ENCODE measurements at places on chromosomes 1 and 21.

DNA sequence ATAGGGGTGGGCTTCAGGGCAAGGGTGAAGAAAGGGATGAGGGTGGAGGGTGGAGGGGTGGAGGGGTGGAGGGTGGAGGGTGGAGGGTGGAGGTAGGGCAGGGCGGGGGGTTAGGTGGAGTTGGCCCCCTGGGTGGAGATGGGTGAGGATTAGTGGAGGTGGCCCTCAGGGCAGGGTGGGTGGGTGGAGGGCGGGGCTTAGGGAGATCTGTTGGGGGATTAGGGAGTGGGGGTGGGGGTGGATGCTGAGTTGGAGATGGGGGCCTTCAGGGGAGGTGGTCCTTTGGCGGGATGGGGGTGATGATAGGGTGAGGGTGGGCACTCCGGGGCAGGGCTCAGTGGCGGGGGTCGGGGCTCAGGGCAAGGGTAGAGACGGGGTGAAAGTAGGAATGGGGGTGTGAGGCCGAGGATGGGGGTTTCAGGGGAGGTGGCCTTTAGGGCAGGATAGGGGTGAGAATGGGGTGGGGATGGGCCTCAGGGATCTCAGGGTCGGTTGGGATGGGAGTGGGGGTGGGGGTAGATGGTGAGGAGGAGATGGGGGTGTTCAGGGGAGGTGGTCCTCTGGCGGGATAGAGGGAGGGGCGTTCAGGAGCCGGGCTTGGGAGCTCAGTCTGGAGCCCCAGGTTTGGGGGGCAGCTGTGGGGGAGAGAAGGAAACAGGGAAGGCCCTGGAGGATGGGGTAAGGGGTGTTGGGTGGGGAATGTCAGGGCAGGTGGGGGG is 800 bp upstream of the DNMT3L start:
- DNase-seq, result no peak

GRCh38 chr1:22218618-22219250 is 75.8 kb upstream of the WNT4 start:
- DNase-seq, result no peak

DNA sequence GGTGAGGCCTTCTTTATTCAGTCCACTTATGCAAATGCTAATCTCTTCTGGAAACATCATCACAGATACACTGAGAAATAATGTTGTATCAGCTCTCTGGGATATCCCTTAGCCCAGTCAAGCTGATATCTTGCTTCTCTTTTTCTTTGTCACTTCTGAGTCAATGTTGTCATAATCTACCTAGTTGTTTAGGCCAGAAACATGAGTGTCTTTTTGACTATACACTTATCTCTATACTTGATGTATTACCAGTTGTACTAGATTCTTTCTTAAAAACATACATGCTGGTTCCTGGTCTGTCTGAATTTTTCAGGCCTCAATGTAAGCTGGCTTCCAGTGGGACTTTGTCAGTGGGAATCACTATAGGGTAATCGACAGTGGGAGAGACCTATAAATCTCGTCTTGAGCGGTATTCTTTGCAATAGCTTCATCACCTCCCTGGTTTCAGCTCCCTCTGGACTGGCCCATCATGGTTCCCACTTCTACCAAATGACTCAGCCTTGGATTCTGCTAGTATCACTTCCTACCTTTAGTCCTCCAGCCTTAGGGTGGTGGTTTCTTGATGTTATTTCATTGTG is 135.2 kb upstream of the CYYR1 start:
- no peak for DNase-seq

- DNase-seq, result no peak
These were observed 45.3 kb upstream of the CTBS start for GRCh38 chr1:84619383-84620102.

GRCh38 chr21:24693779-24694178 is 913.5 kb downstream of the MRPL39 start:
- no peak for DNase-seq
